ENCODE measurements at places on chromosomes 2 and 18.

DNA sequence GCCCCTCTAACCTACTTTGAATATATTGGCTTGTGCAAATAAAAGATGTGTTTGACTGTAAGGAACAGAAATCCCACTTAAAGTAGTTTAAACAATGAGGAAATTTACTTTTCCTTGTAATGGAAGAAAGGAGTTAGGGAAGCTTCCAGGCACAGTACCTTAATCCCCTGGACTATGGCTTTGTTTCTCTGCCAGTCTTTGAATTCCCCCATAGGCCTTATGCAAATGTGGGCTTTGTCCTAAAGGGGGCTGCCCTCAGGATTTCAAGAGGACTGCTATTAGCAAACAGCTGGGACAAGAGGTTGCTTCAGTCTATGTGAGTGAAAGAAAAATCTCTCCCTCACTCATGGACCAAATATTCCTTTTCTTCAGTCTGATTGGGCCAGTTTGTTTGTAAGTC is 255.1 kb upstream of the THSD7B start:
- no peak for DNase-seq

GRCh38 chr2:100852999-100853908 is 33.3 kb downstream of the NPAS2 start:
- peak; percentile 97 for DNase-seq

- no peak for DNase-seq
These were observed 12.5 kb upstream of the CABYR start for GRCh38 chr18:24126155-24126961.

DNA sequence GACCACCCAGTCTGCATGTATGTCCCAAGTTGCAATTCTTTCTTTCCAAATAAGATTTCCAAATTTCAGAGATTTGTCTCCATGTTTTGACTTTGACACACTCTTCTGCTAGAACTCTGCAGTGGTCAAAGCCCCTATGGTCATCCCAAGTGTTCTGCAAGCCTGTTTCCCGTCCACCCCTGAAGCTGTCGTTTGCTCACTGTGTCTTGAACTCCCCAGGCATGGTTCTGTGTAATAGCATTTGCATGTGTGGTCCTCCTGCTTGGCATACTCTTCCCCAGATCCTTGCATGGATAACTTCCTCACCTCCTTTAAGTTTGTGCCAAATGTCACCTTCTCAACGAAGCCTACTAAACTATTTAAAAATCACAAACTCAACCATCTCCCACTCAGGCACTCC is 3.9 kb upstream of the MTLN start:
- no peak for DNase-seq

DNA sequence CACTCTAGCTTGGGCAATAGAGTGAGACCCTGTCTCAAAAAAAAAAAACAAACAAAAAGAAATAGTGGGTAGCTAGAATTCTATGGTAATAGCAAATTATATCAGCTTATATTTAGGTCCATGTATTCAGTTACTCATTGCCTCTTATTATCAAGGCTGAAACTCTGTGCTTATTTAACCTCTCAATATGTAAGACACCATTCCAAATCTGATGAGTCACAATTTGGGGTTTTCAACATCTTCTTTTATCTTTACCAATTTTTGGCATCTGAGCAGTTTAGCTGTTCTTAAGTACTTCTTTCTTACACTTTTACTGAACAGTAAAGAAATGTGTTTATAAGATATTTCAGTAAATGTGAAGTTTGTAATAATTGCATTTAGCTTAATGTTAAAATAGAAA is 69.3 kb downstream of the TTC27 start:
- DNase-seq: no peak
